Smooth muscle cell of the pulmonary artery (primary cell): ENCODE measurements at places on chromosomes 16 and 17. TPM values are rescaled to one million over a fixed set of nuclear protein-coding genes. Genes with fewer than 3 reads are reported as not detected.

The ACAP1 gene
- 0.33 and 0.99 TPM in 2 replicates for total RNA-seq

The NAGS gene
- 1.0 and 2.7 TPM in 2 replicates for total RNA-seq

The TPSG1 gene
- not detected in 2 replicates for total RNA-seq

The KIF2B gene
- not detected in 2 replicates for total RNA-seq

The CMTM1 gene
- 2.1 and 2.2 TPM in 2 replicates for total RNA-seq

The ARL5C gene
- total RNA-seq: not detected in 2 replicates

The MYO15A gene
- 1.4 and 1.9 TPM in 2 replicates for total RNA-seq

The ARHGDIG gene
- 1.1 and 1.4 TPM in 2 replicates for total RNA-seq

The FBXL16 gene
- total RNA-seq: 0.07 and 0.13 TPM in 2 replicates

The PABPN1L gene
- total RNA-seq: not detected in 2 replicates

The ADAM11 gene
- 0.26 and 0.79 TPM in 2 replicates for total RNA-seq

The TBC1D3I gene
- total RNA-seq: 0.07 and 0.78 TPM in 2 replicates

The OR3A3 gene
- total RNA-seq: 0.10 TPM in 1 of 2 replicates, not detected in the other

The ITPRIPL2 gene
- 71.8 and 78.6 TPM in 2 replicates for total RNA-seq

The COPZ2 gene
- total RNA-seq: 50.5 and 62.9 TPM in 2 replicates

The MIS12 gene
- 10.5 and 12.1 TPM in 2 replicates for total RNA-seq

The GAST gene
- not detected in 2 replicates for total RNA-seq
